ENCODE measurements at places on chromosomes 4 and X.

GRCh38 chr4:139241784-139242151, 38.3 kb downstream of the MGARP start:
- H3K27me3 ChIP-seq, result no peaks in the 10 kb centered on the region
- DNase-seq, result no peak
- H3K4me3 ChIP-seq, result no peak overlapping the region
- H3K36me3 ChIP-seq, result no peaks in the 10 kb centered on the region

DNA sequence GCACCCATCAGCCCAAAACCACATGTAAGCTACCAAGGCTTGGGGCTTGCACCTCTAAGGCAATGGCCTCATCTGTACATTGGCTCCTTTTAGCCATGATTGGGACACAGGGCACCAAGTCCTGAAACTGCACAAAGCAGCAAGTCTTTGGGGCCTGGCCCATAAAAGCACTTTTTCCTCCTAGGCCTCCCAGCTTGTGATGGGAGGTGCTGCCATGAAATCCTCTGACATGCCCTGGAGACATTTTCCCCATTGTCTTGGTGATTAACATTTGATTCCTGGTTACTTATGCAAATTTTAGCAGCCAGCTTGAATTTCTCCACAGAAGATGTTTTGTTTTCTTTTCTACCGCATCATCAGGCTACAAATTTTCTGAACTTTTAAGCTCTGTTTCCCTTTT, 58.5 kb upstream of the PABPC4L start:
- no peak for DNase-seq
- no peaks in the 10 kb centered on the region for H3K36me3 ChIP-seq
- H3K27ac ChIP-seq, result no peak overlapping the region
- H3K27me3 ChIP-seq, result no peaks in the 10 kb centered on the region
- H3K4me1 ChIP-seq, result no peaks in the 10 kb centered on the region

DNA sequence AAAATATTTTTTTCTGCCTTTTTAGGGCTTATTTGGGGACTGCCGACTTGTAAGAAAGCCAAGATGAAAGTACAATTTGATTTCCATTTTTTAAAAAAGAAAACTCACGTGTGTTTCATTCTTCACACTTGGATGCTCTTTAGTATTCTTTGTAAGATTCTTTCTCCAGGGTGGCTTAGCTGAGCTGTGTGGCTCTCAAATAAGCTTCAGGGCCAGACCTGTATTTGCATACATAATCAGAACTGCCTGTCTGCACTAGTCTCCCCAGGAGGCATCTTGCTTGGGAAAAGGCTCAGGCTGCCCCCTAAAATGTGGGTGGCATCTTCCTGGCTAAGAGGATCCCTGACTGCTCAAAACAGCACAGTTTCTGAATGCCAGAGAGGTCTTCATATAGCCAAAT, 498.4 kb downstream of the MID1IP1 start:
- H3K27me3 ChIP-seq, result no peaks in the 10 kb centered on the region
- no peak for DNase-seq
- H3K27ac ChIP-seq, result no peak overlapping the region

DNA sequence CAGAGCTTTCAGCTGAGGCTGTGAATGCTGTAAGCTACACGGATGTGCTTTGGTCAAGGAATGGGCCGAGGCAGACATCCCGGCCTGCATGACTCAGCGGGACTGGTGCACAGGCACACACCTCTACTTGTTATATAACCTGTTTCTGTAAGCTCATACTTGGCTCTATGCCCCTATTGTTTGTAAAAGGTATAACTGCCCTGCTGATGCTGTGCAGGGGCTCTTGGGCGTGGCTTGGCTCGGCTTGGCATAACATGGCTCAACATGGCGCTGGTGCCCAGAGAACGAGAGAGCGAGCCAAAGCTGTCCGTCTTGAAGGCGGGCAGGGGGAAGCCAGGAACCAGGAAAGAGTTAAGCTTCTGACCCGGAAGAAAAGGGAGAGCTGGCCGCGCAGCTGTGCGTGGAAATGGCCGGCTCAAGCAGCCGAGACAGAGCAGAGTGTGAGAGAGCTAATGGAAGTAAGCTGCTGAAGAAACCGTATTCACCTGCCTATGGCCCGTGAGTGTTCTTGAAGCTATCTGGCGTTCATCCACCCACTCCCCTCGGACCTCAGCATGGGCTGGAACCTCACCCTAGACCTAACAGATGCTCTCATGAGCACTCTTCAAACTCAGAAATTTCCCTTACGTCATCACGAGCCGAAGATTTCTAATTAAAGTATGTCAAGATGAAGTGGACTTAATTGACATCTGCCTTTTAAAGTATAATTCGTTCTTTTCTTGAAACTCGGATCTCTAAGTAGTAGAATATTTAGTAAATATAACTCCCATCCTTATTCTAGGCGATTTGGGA, 286.3 kb upstream of the AGA start:
- H3K36me3 ChIP-seq, result no peaks in the 10 kb centered on the region
- H3K27ac ChIP-seq, result no peak overlapping the region
- no peaks in the 10 kb centered on the region for H3K27me3 ChIP-seq
- DNase-seq, result no peak
- H3K4me1 ChIP-seq, result no peaks in the 10 kb centered on the region
- H3K4me3 ChIP-seq, result no peak overlapping the region

GRCh38 chr4:83217721-83218522, 66.7 kb downstream of the COQ2 start:
- no peak overlapping the region for H3K27ac ChIP-seq
- no peaks in the 10 kb centered on the region for H3K36me3 ChIP-seq
- H3K4me1 ChIP-seq, result no peaks in the 10 kb centered on the region
- H3K27me3 ChIP-seq, result no peaks in the 10 kb centered on the region
- DNase-seq, result no peak

DNA sequence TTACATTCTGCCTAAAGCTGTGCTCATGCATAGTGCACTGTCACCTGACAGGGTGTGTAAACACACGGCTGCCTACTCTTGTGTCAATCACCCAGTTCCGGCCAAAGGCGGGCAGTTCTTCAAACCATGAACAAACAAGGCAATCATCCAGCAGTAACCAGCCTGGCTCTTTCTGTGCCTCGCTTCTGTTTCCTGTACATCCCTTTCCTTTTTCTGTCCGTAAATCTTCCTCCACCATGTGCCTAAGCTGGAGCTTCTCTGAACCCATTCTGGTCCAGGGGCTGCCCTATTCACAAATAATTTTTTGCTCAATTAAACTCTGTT, 60.8 kb upstream of the CBR4 start:
- H3K4me1 ChIP-seq, result peaks cover 7% of the 10 kb centered on the region
- H3K27me3 ChIP-seq, result no peaks in the 10 kb centered on the region
- DNase-seq, result no peak
- H3K36me3 ChIP-seq, result no peaks in the 10 kb centered on the region

All from iPS DF 6.9 (cell line).